ENCODE measurements at places on chromosomes 13 and 19.

GRCh38 chr13:28955264-28955966, 135.3 kb downstream of the MTUS2 start:
- no peak for DNase-seq

- no peak for DNase-seq
Measured at GRCh38 chr19:32773126-32773525, 53.6 kb downstream of the TDRD12 start.

DNA sequence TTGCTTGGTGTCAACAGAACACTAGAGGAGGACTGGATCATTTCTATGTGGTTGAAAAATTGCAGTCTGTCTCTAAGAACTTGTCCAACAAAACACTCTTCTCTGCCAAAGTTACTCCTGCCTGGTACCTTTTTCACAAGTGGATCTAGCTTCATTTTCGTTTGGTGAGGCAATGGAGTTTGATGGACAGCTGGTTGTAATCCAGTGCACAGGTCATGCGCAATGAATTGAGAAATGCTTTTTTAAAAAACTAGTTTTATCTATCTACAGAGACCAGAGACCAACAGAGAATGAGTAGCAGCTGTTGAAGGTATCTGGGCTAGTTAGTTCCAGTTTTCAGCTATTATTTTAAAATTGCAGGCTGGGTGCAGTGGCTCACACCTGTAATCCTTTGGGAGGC, 12.0 kb upstream of the KBTBD6 start:
- DNase-seq: no peak

GRCh38 chr13:106083620-106084350, 451.7 kb downstream of the EFNB2 start:
- DNase-seq: peak; percentile 9

- DNase-seq: no peak
Measured at GRCh38 chr19:14770944-14771839, 7.2 kb downstream of the ADGRE2 start.

GRCh38 chr19:54431255-54431838, 16.1 kb downstream of the TTYH1 start:
- DNase-seq: no peak

DNA sequence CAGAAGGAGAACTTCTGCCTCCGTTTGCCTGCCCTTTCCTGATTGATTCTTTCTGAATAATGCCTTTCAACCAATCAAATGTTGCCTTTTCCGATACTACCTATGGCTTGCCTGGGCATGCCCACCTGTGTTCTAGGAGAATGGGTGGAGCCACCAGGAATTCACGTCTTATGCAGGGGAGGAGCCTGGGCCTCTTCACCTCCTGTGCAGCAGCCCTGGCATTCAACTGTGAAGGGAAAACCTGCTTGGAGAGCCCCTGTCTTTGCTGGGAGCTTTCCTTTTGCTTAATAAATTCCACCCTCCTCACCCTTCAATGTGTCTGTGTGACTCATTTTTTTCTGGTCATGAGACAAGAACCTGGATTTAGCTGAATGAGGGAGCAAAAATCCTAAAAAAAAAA, 730.7 kb downstream of the UQCRFS1 start:
- DNase-seq: no peak

GRCh38 chr13:46795321-46795720, 1.6 kb downstream of the ESD start:
- no peak for DNase-seq

- no peak for DNase-seq
Measured at GRCh38 chr13:95650696-95651095, 6.2 kb upstream of the DZIP1 start.

- no peak for DNase-seq
Measured at GRCh38 chr13:46320821-46321220, 66.2 kb downstream of the RUBCNL start.

DNA sequence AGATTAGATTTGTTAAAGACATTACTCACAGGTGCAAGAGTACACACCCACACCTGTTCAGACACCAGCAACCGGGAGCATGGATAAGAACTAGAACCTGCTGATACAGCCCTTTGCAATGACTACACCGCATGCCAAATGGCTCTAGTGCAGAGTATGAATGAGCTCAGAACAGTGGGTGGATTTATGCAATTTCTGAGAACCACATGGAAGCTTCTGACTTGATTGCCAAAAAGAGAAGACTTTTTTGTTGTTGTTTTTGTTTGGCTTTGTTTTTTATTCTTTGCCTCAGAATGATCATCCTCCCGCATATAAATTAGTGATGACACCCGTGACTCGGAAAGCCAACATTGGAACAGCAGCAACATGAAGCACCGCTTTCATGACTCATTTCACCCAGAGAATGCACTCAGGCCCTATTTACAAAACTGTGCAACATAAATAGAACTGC, 77.4 kb upstream of the LRCH1 start:
- DNase-seq: no peak
